NCI-H2171 (cell line): ENCODE measurements at places on chromosomes 1 and 21.

DNA sequence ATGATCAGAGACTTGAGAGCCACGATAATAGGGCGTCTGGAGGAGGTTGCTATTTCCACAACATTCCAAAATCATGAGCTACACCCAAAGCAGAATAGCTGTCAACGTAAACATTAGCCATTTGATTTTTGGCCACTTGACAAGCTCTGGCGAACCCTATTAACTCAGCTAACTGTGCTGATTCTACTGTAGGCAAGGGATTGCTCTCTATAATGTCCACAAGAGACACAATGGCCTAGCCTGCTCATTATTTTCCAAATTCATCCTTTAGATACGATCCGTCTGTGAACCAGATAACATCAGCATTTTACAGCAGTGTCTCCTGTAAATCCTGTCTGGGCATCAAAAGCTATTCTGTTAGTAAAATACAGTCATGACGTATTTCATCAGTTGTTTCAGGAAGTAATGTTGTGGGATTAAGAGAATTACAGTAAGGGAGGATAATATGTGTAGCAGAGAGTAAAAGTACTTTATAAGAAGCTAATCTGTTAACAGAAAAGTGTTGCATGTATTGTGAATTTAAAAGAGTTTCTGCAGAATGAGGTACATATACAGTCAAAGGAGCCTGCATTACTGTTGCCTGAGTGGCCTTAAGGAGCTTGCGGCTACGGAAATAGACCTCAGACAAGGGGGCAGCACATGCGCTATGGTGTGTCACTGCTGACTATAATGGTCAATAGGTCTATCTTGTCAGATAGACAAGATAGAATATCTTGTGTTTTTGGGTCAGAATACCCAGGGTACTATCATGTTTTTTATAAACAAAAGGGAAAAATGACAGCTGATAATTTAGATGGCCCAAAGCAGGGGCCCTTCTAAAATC, 44.9 kb upstream of the TINAGL1 start:
- DNase-seq: no peak

GRCh38 chr21:45931397-45931969, 50.1 kb upstream of the COL6A1 start:
- DNase-seq: no peak

DNA sequence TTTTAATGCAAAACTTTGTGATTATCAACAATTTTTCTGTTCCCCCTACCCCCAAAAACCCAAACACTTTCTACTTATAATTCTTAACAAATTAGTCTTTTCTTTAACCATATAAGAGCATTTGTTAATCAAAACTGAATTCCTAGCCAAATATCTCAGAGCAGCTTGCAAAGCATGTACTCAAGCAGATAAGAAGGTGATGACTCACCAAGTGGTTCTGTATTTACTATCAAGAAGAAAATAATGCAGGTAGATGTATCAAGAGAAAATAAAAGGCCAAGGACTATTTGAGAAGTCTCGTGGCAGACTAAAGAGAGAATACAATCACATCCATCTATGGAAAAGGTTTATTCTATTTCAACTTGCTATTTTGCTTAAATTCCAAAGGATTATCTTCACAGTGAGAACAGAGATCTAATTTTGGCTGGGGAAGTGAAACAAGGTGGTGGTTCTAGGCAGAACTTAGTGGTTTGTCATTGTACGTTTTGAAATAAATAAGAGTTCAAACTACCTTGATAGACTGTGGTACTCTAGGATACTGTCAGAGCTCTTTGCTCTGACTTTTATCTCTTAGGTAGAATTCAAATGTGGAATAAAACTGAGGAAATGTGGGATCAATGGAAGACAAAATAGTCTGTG, 94.7 kb upstream of the NRIP1 start:
- no peak for DNase-seq

- no peak for DNase-seq
Measured at GRCh38 chr1:184031092-184031408, 6.5 kb downstream of the COLGALT2 start.

DNA sequence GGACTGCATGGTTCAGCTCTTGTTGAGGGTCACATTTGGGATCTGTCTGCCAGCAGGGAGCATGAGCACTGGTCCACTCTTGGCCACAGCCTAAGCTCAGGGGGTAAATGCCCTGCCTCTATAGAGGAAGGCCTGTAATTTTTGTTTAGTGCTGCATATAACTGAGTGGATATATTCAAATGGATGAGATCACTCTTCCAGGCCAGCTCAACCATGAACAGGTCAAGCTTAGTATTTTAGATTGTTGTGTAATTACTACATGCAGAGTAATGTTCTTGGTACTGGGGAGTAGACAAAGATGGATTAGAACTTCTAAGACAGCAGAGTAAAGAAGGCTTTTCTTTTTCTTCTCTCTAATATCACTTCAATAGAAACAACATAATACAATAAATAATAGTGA, 376.9 kb downstream of the GPATCH2 start:
- DNase-seq: no peak

GRCh38 chr1:85148524-85149250, 52.1 kb downstream of the SYDE2 start:
- no peak for DNase-seq

- no peak for DNase-seq
Measured at GRCh38 chr1:37400466-37401225, 73.7 kb upstream of the ZC3H12A start.

GRCh38 chr21:25895565-25896205, 160.9 kb downstream of the GABPA start:
- peak; percentile 19 for DNase-seq

- DNase-seq: no peak
Measured at GRCh38 chr1:6463120-6463412, 2.9 kb downstream of the TNFRSF25 start.

GRCh38 chr1:24393892-24394291, 19.7 kb downstream of the STPG1 start:
- DNase-seq: no peak

DNA sequence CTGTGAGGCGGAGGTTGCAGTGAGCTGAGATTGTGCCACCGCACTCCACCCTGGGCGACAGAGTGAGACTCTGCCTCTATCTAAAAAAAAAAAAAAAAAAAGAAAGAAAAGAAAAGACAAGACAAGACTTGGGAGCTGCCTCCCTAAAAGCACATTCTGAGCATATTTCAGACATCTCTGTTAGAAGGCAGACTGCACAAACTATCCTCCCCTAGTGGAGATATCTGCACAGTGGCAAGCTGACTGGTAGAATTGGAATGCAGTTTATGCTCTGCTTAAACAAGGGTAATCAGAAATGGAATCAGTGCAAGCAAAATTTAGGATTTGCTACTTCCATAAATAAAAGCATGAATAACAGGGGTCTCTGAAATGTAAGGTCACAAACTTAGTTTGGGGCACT, 31.8 kb downstream of the GNG4 start:
- DNase-seq: no peak

DNA sequence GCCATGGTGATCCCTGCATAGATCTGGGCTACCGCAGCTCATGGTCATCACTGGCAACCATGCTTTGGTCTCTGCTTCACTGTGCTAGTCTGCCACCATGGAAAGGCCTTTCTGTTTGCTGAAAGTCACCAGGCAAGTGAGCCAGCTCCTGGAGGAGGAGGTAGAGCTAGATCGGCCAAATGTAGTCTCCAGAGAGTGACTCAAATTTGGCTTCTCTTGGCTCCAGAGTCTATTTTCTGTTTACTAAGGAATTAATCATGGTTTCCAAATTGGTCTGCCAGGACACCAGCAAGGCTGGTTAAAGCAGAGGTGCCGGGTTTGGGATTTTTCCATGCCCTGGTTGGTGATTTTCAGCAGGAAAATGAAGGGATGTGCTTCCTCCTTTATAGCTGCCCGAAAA, 52.7 kb upstream of the IVNS1ABP start:
- DNase-seq: no peak

- no peak for DNase-seq
Measured at GRCh38 chr21:39661740-39662139, 49.0 kb downstream of the B3GALT5 start.

- DNase-seq: no peak
Measured at GRCh38 chr1:6982860-6983259, 197.6 kb downstream of the CAMTA1 start.

GRCh38 chr1:58997060-58997411, 213.2 kb upstream of the JUN start:
- no peak for DNase-seq

GRCh38 chr1:209769171-209769904, 13.5 kb downstream of the TRAF3IP3 start:
- DNase-seq: no peak

GRCh38 chr1:159473335-159473734, 33.8 kb downstream of the OR10J1 start:
- DNase-seq: no peak

DNA sequence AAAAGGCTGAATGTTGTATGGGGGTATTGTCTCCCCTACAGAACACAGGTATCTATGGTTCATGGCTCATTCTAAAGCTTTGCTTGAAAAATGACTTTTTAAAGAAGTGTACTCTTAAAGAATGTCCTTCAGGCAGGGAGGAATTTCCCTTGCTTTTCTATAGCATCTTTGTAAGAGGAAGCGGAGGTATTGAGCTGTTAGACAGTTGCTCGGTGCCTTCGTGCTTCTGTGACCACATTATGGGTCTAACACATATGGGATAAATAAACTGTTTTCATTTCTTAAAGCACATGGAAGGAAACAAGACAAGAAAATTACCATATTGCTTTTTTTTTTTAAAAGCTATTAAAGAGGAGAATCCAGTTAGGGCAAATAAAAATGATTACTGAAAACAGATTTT, 182.9 kb downstream of the NTNG1 start:
- DNase-seq: no peak

DNA sequence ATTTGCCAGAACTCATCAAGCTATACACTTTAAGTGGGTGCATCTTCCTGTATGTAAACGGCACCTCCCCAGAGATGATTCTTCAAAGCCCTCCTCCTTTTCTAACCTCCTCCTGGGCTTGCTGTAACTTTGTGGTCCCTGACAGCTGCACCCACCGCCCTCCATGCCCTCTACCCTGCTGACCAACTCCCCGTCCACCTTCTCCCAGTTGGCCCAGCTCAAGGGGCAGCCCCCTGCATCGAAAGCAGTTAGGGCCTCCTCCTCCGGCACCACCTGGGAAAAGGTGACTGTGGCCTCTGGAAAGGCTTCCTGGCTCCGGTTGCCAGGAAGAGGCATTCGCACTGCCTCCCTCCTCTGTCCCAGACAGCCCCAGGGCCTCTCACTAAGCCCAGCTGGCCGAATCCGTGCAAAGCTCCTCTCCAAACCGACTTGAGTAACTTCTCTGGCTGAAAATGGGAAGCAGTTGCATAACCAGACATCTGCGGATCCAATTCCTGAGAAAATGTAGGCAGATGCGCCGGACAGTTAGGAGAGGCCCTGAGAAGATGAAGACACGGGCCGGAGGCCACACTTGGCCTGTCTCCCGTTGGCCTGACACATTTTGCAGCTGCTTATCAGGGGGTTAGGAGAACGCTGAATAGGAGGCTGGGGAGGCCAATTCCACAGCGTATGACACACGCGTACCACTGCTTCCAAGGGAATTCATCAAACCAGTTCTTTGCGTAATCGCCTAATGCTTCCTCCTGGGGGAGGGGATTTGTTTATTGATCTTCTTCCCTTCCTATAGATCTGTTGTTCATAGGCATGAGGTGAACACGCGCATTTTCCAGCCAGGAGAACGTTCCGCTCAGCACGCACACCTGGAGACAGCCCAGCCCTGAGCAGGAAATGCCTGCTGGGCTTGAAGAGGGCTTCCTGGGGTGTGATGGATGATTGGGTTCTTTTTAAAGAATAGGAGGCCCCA, 48.7 kb upstream of the COL6A2 start:
- DNase-seq: no peak

- no peak for DNase-seq
Measured at GRCh38 chr1:36834586-36834985, 199.7 kb downstream of the GRIK3 start.

DNA sequence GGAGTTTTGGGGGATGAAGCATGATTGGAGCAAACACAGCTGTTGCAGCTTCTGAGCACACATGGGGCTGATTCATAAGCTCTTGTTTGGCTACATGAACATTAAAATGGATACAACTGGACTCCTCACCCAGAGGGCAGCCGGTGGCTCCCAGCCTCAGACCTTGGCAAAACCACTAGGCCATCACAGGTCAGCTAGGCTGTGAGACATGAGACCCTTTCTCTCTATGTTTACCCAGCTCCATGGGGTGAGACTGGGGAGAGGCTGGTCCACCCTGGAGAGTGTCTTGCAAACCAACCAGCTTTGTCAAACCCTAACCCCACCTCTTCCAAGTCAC, 388.7 kb downstream of the PTPRU start:
- no peak for DNase-seq

DNA sequence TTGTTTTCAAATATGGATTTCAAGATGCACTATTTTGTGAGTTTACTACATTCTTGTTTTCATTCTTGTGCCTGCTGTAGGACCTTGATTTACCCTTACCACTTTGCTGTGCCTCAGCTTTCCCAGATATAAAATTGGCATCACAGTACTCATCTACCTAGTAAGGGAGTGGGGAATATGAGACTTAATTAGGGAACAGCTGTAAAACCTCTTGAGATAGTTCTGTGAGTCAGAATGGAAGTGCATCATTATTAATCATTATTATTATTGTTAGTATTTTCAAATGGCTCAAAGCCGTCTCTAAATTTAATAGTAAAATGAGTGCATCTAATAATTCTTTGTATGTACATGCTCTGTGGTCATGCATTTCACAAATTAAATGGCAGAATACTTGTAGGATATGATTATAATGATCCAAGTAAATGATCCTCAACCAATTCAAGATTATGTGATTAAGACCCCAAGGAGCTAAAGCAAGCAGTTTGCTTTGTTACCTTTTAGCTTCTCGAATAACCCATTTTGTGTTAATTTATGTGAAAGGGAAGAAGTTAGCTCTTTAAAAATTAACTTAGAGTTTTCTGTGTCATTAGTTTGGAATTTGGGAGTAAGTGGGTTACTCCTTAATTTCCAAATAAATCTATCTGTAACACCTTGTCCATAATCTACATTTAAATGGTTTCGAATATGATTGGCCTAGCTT, 155.4 kb downstream of the NFIA start:
- DNase-seq: no peak

GRCh38 chr1:150102986-150103385, 35.4 kb downstream of the VPS45 start:
- DNase-seq: no peak

- DNase-seq: no peak
Measured at GRCh38 chr1:189149547-189150375, 1327.9 kb downstream of the BRINP3 start.

DNA sequence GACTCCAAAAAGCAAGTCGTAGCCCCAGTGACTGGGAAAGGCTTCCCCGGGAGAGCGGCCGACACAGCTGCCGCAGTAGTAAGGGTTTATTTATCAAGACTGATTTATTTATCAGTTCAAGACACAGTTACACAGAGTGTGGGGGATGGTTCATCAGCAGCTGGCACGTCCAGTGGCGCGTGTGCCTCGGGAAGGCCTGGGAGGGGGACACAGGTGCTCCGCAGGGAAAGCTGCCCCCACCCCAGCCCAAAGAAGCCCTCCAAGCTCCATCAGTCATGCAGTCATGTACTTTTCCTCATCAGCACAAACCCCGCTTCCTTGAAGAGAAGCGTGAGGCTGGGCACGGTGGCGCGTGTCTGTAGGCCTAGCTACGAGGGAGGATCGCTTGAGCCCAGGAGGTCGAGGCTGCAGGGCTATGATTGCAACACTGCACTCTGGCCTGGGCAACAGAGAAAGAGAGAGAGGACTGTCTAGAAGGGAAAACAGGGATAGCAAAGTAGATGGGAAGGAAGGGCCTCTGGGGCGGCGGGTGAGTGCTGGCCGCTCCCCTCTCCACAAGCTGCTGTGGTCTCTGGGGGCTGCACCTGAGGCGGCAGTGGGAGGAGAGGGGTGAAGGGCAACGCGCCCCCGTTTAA, 53.2 kb downstream of the PRKCZ start:
- no peak for DNase-seq
